ENCODE measurements at places on chromosomes 1 and 21.

GRCh38 chr1:27405074-27405473, 12.7 kb downstream of the GPR3 start:
- DNase-seq, result peak; percentile 74

- no peak for DNase-seq
Measured at GRCh38 chr1:101112051-101112780, 86.6 kb upstream of the DPH5 start.

DNA sequence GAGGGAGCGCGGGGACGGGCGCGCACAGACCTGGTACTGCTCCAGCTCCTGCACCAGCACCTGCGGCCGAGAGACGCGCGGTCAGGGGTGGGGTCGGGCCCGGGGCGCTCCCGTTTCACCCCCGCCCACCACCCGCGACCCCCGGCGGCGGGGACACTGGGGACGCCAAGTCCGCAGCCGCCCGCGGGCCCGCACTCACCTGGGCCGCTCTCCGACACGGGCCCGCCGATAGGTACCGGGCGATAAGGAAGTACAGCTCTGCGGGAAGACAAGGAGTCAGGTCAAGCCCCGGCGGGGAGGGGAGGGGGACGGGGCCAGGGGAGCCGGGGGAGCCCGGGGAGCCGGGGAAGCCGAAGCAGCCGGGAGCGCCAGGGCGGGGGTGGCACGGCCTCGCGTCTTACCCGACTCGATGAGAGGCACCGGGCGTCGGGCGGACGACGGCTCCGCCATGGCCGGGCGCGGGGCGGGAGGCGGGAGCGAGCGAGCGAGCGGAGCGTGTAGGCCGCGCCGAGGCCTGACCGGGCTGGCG, 326 bp downstream of the BRWD1 start:
- peak; percentile 53 for DNase-seq

DNA sequence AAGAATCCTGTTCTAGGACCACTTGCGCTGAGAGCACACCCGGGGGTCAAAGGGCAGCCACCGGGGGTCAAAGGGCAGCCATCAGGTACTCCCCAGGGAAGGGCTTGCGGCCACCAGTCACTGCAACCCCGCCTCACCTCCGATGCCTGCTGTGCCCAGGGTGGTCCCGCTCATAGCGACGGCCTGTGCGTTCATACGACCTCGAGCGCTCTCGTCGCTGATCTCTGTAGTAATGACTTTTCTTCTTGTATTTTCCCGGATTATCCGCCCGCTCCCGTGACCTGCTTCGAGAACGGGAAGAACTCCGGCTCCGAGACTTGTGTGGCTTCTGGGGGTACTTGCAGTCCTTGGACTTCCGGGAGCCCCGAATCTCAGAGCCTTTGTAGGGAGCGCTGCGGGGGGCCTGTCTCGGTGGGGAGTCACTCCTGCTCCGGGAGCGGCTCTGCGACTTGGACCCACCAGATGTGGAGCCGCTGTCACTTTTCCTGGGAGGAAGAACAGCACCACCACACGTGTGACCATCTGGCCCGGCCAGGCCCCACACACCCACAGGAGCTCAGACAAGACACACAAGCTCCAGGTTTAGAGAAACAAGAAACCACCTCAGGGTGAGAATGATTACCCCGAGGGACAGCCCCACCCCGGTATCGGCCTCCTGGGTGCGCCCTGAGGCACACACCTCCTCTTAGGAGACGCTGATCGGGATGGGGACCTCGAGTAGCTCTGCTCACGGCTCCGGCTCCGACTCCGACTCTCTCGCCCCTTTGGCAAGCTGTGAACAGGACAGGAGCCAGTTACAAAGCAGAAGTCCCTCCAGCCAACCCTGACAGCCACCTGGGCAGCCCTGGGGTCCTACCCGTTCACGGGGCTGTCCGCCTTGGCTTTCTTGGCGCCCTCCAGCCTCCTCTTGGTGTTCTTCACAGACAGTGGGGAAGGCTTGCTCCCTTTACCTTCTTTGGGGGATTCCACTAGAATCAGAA, 11.7 kb downstream of the CCNL2 start:
- DNase-seq, result no peak

DNA sequence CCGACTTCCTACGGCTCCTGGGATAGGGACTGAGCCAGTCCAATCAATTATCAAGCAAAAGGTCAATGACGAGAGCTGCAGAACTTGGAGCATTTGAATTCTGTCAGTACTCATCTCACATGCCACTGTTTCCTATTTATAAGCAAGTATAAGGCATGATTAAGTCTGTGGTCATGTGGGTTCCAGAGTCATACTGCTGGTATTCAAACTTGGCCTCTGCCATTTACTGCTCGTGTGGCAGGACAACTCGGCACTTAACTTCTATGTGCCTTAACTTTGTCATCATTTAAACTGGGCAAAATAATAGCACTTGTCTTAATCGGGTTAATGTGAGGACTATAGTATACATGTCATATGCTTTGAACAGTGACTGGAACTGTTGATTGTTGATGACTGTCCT, 44.9 kb upstream of the TNFSF18 start:
- DNase-seq, result no peak

DNA sequence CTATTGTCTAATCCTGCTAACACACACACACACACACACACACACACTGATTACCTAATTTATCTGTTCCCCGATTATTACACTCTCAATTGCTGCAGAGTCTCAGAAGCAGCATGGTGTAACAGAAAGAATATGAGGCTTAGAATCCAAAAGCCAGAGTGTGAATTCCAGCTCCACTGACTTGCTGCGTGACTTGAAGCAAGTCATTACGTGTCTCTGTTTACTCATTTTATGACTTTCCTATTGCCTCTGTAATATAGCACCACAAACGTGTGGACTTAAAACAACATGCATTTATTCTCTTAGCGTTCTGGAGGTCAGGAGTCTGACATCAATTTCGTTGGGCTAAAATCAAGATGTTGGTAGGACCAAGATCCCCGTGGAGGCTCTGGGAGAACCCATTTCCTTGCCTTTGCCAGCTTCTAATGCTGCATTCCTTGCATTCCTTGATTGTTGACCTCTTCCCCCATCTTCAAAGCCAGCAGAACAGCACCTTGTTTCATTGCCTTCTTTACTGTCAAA, 55.9 kb upstream of the ATP5PO start:
- no peak for DNase-seq

DNA sequence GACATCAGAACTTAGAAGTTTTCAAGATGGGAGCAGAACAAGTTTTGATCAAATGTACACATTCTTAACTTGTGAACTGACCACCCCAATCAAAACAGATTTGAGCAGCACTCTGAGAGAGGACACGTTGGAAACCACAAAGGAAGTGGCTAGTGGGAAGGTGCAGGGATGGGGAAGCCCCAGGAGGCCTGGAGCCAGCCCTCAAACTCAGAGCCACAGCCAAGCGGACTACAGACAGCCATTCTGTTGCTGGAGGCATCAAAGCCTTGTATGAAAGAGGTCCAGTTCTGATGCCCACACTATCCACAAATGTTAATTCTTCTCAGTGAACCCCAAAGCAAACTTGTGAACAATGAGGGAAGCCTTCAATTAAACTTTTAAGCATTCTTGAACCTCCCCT, 143.6 kb upstream of the RAB4A start:
- no peak for DNase-seq

DNA sequence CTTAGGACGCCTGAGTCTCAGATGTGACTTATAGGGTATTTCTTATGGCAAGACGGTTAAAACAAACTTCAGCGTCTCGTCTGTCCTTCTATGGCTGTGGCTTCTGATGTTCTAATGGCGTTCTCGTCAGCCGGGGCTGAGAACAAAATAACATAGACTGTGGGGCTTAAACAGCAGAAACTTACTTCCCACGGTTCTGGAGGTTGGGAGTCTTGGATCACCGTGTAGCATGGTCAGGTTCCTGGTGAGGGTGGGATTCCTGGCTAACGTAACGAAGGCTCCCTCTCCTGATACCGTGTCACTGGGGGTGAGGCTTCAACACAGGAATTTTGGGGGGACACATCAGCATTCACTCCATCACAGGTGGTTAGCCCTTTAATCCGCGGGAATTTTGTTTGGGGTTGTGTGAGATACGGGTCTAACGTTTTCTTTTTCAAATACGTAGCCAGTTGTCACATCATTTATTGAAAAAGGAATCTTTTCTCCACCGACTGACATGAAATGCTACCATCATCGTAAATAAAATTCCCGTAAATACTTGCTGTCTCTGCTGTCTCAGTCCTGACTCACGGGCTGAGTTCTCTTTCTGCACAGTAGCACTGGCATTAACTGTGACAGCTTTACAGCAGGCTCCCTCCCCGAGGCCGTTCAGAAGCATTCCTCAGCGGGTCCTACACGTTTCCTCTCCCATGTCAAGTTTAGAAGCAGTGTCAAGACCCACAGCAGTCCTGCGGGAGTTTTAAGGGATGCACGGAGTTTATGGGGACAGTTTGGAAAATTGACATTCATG, 8.1 kb upstream of the POFUT2 start:
- no peak for DNase-seq

DNA sequence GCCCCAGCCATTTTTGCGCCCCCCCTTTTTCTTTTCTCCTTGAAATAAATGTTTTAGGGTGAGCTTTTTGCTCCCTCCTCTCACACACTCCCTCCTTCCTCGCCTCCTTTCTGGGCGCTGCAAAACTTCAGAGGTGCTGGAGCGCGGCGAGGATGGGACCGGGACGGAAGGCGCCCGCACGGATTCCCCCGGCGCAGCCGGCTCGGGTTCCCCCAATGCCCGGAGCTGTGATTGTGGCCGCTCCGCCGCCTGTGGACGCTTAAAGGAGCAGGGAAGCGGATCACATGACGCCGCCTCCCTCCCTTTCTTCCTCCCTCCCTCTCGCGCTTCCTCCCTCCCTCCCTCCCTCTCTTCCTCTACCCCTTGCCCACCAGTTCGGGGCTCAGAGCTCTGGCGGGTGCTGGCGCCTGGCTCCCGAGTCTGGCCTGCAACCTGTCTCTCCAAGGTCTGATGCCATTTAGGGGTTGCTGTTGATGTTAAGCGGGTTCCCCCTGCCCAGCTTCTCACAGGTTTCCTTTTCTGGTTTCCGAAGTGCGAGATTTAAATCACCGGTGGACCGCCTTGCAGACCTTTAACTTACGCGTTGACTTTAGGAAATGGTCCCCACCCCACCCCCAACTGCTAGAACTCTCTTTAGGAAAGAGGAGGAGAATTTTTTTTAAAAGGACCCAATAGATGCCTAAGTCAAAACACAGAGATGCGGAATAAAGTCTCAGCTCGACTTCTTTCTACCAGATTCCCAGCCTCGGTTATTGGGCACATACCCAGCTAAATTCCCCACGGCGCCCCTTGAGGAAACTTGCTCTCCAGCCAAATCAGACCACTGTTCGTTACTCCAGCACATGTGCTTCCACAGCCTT, at the start of gene WLS:
TSS of gene WLS (minus strand) at position 235 of the 860 bp plus-strand sequence. CDS start at position 11, 224 bp downstream.
- DNase-seq, result peak; percentile 79

GRCh38 chr1:97919585-97920261, 1.1 kb downstream of the DPYD start:
- no peak for DNase-seq

DNA sequence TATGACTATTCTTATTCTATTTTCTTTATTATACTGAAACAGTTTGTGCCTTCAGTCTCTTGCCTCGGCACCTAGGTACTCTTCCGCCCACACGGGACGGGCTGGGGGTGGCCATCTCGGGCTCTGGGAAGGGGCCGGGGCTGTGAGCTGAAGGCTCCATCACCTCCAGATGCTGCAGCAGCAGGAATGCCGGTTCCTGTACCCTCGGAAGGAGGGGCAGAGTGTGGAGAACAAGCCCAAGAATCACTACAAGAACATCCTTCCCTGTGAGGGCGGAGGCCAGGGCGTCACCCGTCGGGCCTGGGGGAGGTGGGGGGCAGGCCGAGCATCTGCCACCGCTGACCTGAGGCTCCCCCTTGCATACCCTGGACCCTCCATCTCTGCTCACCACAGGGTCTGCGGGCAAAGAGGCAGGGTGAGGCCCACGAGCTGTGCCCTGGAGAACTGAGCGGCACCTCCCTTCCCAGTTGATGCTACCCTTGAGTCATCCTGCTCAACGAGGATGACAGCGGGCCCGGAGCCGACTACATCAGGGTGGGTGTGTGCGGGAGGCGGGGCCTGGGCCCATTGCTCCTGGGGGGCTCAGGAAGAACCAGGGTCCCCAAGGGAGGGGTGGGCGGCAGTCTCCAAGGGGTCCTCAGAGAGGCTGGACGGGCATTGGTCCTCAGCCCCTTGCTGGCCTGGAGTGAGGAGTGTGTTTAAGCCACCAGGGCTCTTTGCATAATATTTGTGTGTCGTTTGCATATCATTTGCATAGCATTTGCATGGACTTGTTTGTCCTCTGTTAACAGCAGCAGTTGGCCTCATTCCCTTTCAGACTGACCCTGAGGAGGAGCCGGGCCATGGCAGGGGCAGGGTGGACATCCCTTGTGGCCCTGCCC, 7.5 kb downstream of the RNF223 start:
- DNase-seq, result no peak

DNA sequence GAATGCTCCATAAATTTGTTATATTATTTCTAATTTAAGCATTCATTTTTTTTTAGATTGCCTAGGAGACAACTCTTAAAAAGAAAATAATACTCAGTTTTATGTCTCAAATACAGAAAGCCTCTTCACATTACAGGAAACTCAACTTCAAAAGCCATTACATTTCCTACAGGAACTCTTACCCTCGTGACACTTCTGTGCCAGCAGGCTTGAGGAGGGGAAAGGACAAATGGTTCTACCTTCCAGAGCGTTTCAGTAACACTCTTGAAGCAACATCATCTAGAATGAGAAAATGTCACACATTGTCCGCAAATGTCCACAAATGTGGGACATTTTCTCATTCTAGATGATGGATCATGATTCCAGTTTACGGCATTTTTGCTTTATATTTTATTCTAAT, 51.7 kb downstream of the PTPN14 start:
- DNase-seq, result no peak

GRCh38 chr1:146012703-146013558, 8.6 kb downstream of the HJV start:
- DNase-seq, result no peak

- no peak for DNase-seq
Measured at GRCh38 chr21:41821081-41821755, 54.4 kb upstream of the RIPK4 start.

DNA sequence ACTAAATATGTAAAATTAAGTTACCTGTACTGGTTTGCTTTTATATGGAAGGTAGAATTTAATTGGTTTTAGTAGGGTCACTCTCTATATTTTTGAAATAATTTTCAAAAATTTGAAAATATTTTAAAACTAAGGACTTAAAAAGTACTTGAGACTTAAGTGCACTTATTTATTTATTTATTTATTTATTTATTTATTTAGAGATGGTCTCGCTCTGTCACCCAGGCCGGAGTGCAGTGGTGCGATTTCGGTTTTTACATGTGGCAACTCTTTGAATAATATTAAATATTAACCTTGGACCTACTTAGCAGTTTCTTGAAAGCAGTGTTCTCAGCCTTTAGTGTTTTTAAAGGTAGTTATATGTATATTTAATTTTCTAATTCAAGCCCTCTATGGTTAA, 36.4 kb downstream of the TMED5 start:
- DNase-seq, result no peak

- DNase-seq, result no peak
Measured at GRCh38 chr1:18233176-18233864, 125.7 kb downstream of the IGSF21 start.
